Activated CD4-positive, alpha-beta memory T cell treated with anti-CD3 and anti-CD28 coated beads for 36 hours (primary cell): ENCODE measurements at places on chromosomes 1 and 21.

DNA sequence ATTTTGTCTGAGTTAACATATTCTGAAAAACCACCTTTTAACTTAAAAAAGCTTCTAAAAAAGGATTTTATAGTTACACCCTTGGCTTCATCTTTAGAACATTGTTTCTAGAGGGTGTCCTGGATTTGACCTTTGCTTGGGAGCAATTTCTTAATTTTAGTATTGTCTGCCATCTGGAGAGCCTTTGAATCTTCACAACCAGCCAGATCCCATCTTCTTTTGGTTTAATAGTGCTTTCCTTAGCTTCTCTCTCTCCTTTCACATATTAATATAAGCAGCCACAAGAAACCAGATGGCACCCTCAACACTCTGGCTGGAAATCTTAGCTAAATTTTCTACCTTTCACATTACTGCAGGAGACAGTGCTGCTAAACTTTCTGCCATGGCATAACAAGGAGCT is 76.5 kb upstream of the TSPAN2 start:
- no peak for DNase-seq

- DNase-seq, result no peak
These were observed 13.7 kb downstream of the BLACAT1 start for GRCh38 chr1:205442051-205442725.

- no peak for DNase-seq
These were observed 160.1 kb upstream of the PKN2 start for GRCh38 chr1:88523854-88524528.

- DNase-seq, result no peak
These were observed 98.6 kb upstream of the DPT start for GRCh38 chr1:168827557-168827956.

DNA sequence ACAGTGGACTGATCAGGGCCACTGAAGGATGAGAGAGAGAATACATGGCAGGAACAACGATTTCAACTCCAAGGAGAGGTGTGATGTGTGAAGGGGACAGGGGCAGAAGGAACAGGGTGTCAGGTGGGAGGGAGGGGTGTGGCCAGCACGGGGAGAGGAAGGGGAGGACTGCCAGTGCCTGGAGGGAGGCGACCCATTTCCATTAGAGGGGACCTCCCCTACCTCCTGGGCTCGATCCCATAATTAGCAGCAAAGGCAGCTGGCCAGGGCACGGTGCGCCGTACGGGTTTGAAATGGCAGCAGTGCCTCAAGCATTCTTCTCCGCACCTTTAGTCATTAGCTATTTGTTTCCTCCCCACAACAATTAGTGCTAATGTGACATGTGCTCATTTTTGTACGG is 22.7 kb downstream of the CRYAA start:
- DNase-seq, result no peak

GRCh38 chr1:184199036-184199435 is 147.5 kb downstream of the TSEN15 start:
- no peak for DNase-seq

DNA sequence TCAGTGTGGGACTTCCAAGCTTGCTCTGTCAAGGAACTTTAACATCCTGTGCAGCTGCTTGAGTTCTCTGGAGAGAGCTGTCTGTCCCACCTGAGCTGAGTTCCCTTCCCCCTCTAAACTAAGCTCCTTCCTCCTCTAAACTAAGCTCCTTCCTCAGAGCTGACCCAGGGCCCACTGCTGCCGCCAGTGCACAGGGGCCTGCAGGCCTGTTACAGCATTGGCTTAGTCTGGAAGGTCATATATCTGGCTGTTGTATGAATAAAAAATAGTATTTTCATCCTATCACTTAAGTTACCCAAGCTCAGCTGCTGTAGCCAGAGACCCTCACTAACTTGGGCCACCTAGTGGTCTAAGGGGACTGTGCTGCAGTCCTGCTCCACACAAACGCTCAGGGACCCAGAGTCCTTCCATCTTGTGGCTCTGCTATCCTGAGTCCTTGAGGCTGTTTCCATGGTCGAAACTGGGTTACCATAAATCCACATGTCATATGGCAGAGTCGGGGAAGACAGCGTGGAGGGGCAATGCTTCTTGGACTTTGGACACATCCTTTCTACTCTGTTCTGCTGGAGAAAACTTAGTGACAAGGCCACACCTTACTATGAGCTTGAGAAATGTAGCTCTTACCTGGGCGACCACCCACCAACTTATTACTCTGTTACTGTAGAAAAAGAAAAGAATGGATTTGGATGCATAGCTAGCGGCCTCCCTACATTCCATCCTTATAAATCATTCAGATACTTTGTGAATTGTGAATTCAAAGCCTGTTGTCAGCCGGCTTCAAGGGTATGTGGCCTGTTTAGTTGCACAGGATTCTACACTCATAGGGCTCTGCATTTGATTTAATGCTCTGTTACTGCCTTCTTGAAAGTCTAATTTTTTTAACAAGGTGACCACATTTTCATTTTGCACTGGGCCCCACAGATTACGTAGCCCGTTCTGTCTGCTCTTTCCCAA is 71.4 kb upstream of the GCLM start:
- no peak for DNase-seq

DNA sequence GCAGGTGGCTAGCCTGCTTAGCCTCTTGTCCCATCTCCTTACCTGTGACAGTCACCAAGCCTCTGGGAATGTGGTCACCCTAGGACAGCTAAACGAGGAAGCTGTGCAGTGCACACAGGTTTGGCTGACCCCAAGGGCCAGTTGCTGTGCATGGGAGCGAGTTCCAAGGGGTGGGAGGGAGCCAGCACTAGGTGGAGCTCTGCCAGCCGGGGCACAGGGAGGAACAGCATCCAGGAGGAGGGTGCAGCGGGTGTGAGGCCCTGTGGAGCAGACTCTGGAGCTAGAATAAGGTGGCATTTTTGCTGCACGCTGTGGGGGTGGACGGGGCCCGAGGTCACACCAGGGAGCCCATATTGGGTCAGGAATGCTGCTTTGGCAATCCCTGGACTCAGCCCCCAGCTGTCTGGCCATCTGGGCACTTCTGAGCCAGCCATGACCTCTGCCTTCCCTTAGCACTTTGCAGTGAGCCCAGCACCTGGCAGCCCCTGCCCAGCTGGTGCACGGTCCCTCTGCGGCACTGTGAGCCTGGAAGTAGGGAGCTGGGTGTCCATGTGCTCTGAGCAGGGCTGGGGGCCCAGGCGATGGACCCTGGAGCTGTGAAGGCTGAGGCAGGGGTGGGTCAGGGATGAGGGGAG is 8.7 kb downstream of the PDXK start:
- DNase-seq, result no peak

DNA sequence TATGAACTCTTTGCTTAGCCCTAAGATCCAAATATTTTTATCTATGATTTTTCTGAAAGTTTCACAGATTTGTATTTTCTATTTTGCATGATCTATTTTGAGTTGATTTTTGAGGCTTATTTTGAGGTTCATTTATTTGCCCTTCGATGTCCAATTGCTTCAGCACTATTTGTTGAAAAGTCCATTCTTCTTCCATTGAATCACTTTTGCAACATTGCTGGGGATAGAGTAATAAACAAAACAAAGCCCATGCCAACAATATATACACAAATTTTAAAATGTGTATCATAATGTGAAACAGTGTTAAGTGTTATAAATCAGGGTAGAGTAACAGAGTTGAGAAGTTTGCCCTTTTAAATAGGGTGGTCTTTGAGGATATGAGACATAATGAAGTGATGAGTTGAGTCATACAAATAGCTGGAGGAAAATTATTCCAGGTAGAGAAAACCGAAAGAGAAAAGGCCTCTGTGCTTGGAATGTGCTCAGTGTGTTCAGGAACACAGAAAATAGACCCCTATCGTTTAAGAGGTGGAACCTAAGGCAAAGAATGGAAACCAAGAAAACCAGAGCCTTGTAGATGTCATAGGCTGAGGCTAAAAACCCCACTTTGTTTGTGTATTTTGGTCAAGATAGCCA is 172.7 kb upstream of the NR5A2 start:
- DNase-seq, result no peak

GRCh38 chr1:30852026-30852425 is 56.5 kb downstream of the SDC3 start:
- no peak for DNase-seq

DNA sequence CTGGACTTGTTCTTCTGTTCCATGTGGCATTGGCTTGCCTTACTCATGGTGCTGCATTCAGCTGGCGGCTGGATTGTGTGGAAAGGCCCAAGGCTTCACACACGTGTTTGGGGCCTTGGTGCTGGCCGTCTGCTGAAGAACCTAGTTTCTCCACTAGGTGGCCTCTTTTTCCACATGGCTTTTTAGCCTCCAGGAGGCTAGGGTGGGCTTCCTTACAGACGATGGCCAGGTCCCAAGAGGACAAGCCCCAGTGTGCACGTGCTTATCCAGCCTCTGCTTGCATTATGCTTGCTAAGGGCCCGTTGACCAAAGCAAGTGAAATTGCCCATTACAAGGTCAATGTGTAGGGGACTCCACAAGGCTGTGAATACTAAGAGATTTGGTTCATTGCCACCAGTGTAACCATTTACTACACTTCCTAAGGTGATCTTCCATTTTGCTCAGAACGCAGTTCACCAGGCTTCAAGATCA is 47.5 kb upstream of the FOXO6 start:
- DNase-seq, result peak; percentile 27

DNA sequence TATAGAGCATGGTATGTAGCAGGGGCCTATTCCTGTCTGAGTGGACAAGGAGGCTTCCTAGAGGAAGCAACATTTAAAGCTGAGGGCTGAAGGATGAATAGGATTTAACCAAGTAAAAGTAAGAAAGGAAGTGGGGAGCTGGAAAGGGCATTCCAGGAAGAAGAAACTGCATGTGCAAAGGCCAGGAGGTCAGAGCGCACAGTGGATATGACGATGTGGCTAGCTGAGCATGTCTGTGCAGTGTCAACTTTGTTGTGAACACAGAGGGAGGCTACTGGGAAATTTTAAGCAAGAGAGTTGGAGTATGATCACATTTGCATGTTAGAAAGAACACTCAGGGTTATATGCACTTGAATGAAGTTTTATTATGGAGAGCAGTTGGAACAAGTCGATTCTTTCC is 28.6 kb upstream of the JUN start:
- no peak for DNase-seq

DNA sequence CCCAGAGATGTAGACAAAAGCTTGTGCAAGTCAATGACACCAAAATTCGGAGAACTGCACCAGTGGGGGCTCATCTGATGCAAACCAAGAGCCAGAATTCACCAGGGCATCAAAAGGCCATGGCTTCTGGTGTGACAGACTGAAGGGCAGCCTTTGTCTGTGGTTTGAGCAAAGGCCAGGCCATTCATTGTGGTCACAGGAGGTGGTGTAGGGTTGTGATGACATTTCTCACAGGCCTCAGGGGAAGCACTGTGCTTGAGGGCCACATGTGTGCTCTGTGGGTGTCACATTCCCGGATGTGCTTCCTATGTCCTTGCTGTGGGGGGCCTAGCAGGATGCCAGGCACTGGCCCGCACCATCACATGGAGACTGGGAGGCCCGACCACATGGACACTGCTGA is 22.5 kb upstream of the KCNE1 start:
- DNase-seq, result peak; percentile 22

GRCh38 chr1:109109906-109110305 is 4.0 kb upstream of the ELAPOR1 start:
- DNase-seq, result no peak

DNA sequence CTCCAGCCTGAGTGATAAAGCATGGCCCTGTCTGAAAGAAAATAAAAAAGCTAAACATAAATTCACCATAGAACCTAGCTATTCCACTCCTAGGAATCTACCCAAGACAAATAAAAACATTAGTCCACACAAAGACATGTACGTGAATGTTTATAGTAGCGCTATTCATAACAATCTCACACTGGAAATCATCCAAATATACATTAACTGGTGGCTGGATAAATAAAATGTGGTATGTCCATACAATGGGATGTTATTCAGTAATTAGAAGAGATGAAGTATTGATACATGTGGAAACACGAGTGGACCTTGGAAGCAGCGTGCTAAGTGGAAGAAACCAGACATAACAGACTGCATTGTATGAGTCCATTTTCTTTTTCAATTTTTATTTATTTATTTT is 29.7 kb downstream of the RIPPLY3 start:
- DNase-seq, result no peak

DNA sequence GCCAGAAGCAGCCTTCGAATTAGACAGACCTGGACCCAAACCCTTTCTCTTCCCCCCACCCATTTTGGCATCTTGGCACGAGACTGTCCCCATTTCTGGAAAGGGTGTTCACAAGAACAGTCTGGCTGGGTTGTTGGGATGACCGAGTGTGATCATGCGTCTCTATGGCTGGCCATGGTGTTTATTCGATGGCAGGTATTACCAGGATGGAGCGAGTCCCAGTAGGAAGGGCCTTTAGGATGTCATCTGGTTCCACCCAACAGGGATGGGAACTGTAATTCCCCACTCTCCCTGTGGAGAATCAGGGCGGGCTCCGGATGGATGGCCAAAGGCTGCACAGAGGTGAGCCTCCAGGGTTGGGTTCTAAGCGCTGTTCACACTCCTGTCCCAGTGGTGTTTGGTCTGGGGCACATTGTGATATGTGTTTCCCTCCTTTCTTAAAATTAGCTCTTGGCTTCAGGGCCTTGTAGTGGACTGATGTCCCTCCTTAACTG is 33.4 kb upstream of the ATP5PO start:
- no peak for DNase-seq

DNA sequence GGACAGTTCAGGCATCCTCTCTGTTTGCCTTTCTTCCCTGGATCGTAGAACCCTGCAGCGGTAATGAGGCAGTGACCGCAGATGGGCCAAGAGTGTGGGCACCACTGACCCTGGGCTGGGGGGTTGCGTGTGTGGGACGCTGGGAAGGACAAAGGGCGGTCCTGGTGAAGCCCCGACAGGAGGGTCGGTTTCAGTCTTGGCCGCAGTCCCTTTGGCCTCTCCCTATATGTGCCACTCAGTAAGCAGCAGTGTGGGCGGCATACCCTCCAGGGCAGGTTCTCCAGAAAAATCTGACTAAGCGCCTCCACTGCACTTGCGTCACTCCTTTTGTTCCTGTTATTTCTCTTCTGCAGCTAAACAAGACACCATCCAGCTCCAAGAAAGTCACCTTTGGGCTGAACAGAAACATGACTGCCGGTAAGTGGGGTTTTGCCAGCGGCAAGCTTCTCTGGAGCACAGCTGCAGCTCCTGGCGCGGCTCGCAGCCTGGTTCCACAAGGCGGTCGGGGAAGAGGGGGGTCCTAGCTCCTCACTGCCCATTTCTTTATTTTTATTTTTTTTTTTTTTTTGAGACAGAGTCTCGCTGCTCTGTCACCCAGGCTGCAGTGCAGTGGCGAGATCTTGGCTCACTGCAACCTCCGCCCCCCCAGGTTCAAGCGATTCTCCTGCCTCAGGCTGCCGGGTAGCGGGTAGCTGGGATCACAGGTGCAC is 27.7 kb upstream of the PDXK start:
- no peak for DNase-seq

DNA sequence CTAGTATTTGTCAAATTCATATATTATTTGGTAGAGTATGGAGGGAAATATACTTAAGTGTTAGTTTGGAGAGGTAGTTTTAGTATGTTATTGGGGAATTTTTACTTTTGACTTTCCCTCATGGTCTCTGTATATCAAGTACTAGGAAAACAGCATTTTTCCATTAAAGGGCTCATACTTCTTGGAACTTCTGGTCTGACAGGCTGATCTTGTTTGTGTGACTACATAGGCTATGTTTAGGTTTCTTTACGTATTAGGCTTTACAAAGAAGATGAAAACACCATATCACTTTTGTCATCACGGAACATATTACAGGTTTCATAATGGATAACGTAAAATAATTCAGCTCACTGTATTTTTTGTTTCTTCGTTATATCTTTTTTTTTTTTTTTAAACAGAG is 30.8 kb downstream of the POU2F1 start:
- no peak for DNase-seq
